ENCODE measurements at places on chromosomes 7 and 10. TPM values are rescaled to one million over a fixed set of nuclear protein-coding genes. Genes with fewer than 3 reads are reported as not detected.

DNA sequence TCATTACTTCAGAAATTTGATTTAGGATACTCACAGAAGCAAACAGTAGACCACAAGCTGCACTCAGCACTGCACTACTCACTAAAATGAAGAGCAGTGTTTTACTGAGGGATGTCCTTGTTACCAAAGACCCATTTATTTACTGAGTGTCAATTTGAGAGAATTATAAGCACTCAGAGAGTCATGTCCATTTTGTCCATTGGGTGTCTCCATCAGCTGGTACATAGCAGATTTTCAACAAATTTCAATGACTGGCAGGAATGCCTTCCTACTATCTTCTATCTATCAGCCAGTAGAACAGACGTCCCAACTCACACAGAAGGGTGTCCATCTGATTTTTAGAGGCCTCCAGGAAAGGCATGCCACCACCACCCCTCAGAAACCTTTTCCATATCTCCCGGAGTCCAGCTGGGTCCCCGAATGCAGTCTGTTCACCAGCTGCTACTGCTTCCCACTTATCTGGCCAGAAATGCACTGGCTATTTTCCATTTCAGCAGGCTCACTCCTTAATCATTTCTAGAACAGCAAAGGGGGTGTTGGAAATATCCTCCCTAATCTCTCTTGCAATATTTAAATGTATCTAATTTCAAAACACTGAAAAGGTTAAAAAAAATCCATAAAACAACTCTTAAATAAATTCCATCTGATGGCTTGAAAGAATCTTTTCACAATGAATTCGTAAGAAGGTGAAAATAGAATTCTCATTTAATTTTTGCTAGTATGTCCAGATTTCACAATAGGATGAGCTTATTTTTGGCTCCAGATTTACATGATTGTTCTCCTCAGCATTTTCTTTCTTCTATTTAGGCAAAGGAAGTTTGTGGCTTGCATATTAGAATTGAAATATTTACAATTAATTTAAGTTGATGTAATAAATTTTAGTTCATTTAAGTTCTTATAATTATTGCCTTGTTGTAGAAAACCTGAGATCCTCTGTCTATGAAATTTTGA lies 1164.0 kb upstream of the CELF2 start:
- DNase-seq, result no peak

DNA sequence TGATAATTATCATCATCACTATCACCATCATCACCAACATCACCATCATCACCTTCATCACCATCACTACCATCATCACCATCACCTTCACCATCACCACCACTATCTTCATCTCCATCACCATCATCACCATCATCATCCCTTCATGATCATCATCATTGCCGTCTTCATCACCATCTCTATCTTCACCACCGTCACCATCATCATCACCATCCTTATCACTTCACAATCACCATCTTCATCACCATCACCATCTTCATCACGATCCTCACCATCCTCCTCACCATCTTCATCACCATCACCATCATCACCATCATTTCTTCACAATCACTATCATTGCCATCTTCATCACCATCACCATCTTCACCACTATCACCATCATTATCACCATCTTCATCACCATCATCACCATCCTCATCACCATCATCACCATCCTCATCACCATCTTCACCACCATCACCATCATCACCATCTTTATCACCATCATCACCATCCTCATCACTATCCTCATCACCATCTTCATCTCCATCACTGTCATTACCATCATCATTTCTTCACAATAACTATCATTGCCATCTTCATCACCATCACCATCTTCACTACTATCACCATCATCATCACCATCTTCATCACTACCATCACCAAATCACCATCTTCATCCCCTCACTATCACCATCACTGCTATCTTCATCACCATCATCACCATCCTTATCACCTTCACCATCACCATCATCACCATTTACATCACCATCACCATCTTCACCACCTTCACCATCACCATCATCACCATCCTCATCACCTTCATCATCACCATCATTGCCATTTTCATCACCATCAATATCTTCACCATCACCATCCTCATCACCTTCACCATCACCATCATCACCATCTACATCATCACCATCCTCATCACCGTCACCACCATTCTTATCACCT lies 72.4 kb upstream of the DNAAF5 start:
- no peak for DNase-seq

GRCh38 chr10:3419719-3420495 lies 247.3 kb upstream of the PITRM1 start:
- DNase-seq, result no peak

Gene BLOC1S2
- 47.2 TPM for total RNA-seq

Data from B cell (primary cell).